ENCODE measurements at places on chromosomes 2 and 18. TPM values are rescaled to one million over a fixed set of nuclear protein-coding genes. Genes with fewer than 3 reads are reported as not detected.

Gene FEV
- under 0.01 TPM for total RNA-seq

Gene POTEJ
- not detected for total RNA-seq

Gene EGR4
- total RNA-seq: 0.83 TPM

Gene C2orf78
- total RNA-seq: not detected

Gene SNX17
- total RNA-seq: 222 TPM

Gene LRRC30
- not detected for total RNA-seq

Gene ELAC1
- 8.9 TPM for total RNA-seq

Gene ITGB6
- total RNA-seq: 0.15 TPM

Gene BCL11A
- total RNA-seq: under 0.01 TPM

Gene BMP10
- total RNA-seq: not detected

Gene MC4R
- total RNA-seq: not detected

Gene SOCS6
- total RNA-seq: 31.0 TPM

Gene ELOA2
- total RNA-seq: not detected

Gene NPHP1
- 5.1 TPM for total RNA-seq

Gene MBD2
- 29.1 TPM for total RNA-seq

Gene SATB2
- total RNA-seq: 11.3 TPM

Gene OR6B2
- total RNA-seq: not detected

Gene MEP1B
- 0.17 TPM for total RNA-seq

Gene SERPINB12
- not detected for total RNA-seq

Gene EDAR
- not detected for total RNA-seq

Gene GPR39
- 1.3 TPM for total RNA-seq

Gene DNAH6
- total RNA-seq: 0.58 TPM

Gene CFAP53
- total RNA-seq: 0.83 TPM

Gene GPR45
- total RNA-seq: not detected

Gene TCF23
- not detected for total RNA-seq

Gene HRH4
- under 0.01 TPM for total RNA-seq

Gene GALNT3
- total RNA-seq: 0.33 TPM

Gene SLC35G4
- total RNA-seq: not detected

Gene DTNA
- total RNA-seq: 17.5 TPM

Gene CIDEA
- total RNA-seq: not detected

Gene ICOS
- total RNA-seq: not detected

Gene IL18RAP
- not detected for total RNA-seq

Gene ZNF892
- 7.9 TPM for total RNA-seq

Gene COQ10B
- 37.9 TPM for total RNA-seq

Gene REG3A
- not detected for total RNA-seq

Gene KANSL1L
- 27.3 TPM for total RNA-seq

Gene KCTD1
- total RNA-seq: 9.0 TPM

Gene HOXD13
- total RNA-seq: not detected

Gene RUFY4
- total RNA-seq: not detected

Gene CFAP65
- total RNA-seq: not detected

Gene LHCGR
- total RNA-seq: not detected

Data from smooth muscle cell of trachea (primary cell).